ENCODE measurements at places on chromosomes 16 and 17.

DNA sequence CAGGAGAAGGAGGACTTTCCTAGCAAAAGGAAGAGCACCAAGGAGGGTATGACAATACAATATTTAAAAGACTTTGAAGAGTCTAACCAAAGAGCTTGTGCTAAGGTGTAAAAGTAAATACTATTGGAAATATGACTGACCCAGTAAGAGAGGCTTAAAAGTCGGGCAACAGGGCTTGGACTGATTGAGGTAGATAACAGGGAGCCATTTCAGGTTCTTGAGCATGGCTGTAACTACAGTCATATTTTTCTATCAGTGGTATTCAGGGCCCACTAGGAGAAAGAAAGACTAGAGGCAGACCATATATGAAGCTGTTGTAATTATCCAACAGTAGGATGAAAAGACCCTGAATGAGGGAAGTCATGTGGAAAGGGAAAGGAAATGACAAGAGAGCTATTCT is 62.3 kb downstream of the SMURF2 start:
- DNase-seq: no peak

GRCh38 chr17:30391534-30391933 is 12.8 kb downstream of the CPD start:
- no peak for DNase-seq

DNA sequence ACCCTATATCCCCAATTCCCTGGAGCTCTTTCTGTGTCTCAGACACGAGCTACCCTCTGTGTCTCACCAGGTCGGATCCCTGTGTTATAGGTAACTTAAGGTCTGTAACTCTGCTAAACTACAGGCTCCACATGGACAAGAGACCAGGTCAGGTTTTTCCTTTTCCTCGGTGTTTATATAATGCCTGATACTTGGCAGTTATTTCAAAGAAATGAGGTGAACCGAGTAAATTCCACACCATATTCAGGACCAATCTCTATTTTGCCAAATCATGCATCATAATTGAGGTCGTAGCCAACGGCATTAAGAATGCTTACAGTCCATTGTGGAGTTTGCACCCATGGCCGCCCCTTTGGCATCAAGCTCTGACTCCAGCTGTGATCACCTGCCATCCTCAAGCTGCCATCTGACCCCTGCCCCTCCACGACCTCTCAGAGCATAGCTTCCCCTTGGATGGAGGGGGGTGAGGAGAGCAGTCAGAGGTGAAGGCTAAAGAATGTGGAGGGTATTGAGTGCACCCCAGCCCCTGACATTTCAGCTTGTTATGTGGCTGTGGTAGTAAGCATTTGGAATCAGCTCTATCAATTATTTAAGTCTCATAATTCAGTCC is 434.7 kb upstream of the RBFOX1 start:
- DNase-seq: no peak

- no peak for DNase-seq
Observed at GRCh38 chr17:888998-889441, 90.6 kb downstream of the NXN start.

DNA sequence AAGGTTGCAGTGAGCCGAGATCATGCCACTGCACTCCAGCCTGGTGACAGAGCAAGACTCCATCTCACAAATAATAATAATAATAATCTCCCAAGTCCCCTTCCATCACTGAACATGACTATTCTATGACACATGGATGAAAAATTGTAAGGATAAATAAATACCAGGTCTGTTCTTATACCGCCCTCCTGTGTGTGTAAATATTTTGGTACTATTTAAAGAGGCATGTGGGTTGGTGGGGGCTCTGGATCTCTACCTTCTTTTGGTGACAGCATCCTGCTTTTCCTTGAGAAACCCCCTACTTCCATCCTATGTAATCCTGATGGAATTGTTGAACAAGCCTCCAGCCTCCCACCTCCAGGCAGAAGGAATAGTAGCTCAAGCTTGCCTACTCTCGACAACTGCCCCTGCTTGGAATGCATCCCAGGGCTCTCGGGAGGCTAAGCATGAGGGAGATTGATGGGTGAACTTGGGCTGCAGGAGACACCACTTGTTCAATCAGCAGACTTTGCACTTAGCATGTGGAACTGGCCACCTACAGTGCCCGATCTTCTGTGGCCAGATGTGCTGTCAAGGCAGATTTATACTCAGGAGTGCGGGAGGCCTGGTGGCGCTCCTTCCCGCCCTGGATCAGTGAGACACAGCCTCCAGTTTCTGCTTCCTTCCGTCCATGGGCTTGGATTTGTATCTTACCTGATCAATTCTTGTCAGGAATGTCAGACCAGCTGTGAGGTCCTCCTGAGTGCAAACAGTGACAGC is 287.4 kb downstream of the SLC39A11 start:
- DNase-seq: no peak

GRCh38 chr17:18064053-18064452 is 23.7 kb upstream of the DRG2 start:
- no peak for DNase-seq

DNA sequence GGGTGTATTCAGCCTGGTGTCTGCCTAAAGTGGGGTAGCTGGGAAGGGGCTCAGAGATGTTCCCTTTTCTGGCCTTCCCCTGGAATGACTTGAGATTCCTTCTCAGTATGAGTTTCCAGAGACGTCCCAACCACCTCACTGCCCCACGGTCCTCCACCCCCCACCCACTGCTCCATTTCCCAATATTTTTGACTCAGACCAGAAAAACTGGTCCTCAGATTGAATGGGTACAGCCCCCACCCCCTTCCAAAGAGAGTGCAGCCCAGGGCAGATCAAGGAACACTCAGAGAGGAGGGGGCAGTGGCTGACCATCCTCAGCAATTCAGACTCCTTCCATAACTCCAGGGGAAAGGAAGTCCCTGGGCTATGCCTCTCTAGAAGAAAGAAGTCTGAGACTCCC is 3.2 kb downstream of the ACLY start:
- no peak for DNase-seq

DNA sequence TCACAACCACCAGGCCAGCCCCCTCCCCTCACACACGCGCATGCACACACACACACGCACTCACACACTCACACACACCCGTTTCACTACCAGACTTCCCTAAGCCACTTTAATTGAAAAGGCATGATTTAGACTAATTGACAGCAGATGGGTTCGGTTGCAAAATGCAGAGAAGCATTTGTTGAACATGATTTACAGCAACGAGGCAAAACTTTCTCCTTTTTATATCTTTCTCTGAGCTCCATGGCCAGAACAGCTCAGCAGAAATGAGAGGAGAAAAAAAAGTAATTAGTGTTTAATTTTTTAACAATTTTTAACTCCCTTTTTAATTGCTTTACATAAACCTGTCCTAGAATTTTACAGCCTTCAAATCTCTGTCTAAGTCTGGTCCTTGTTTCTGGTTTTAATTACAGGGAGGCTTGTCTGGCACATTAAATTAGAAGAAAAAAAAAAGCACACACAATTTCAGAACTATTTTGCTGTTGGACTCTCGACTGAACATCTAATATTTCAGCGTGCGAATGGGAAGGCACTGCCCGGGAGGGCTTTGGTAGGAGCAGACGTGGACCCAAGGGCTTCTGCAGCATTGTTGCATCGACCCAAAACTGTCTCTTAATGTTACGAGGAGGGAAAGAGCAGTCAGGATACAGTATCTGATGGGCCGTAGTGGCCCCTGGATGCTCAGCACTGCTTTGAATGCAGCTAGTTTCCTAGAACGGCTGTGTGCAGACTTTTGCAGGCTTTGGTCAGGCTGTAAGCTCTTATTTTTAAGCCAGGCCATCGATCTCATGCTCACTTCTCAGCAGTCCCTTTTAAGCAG is 255.9 kb downstream of the SOX9 start:
- no peak for DNase-seq
